ENCODE measurements at places on chromosomes 12 and 14.

GRCh38 chr14:75487155-75487671 is 35.1 kb upstream of the BATF start:
- DNase-seq = no peak

GRCh38 chr12:120677765-120678473 is 9.0 kb upstream of the MLEC start:
- no peak for DNase-seq

- no peak for DNase-seq
These were observed 42.1 kb downstream of the SERPINA3 start for GRCh38 chr14:94654071-94654861.

DNA sequence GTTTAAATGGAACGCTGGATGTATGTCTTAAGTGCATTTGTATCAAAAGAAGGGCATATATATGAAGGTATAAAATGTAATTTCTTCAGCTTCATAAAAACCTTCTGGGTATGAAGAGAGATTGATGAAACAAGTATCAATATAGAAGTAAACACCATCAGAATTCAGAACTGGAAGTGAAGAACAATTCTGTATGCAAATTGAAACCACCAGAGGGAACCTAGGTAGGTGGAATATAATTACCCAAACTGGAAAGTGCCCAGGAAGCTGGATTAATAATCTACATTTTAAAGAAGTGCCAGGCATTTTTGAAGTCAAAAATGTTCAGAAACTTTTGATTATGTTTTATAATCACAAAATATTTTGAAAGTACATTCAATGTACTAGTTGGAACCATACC is 336.2 kb upstream of the GARIN6 start:
- DNase-seq = no peak

DNA sequence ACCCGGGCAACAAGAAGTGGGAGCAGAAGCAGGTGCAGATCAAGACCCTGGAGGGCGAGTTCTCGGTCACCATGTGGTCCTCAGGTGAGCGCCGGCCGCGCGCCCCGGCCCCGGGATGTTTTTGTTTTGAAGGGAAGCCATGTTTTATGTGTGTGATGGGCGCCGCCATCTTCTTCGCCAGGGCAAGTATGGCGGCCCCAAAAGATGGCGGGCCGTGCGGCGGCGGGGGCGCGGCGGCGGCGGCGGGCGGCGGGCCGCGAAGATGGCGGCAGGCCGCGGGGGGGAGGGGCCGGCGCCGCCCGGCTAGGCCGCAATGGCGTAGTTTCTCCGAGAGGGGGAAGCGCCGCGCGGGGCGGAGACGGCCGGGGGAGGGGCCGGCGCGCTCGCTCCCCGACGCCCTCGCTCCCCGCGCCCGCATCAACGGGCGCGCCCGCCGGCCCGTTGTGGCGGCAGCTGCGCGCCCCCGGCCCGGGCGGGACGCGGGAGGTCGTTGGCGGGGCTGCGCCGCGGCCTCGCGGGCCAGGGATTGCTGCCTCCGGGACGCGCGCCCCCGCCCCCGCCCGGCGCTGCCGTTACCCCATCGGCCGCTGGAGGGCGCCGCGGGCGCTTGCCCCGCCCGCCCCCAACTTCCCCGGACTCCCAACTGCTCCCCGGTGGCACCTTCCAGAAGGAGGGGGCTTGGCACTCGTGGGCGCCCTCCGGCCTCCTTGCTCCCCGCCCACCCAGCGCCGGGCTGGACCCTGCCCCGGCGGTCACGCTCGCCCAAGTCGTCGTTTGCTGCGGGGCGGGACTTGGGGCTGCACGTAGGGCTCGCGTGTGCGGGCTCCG is 1.1 kb downstream of the YY1 start:
- peak; percentile 74 for DNase-seq

DNA sequence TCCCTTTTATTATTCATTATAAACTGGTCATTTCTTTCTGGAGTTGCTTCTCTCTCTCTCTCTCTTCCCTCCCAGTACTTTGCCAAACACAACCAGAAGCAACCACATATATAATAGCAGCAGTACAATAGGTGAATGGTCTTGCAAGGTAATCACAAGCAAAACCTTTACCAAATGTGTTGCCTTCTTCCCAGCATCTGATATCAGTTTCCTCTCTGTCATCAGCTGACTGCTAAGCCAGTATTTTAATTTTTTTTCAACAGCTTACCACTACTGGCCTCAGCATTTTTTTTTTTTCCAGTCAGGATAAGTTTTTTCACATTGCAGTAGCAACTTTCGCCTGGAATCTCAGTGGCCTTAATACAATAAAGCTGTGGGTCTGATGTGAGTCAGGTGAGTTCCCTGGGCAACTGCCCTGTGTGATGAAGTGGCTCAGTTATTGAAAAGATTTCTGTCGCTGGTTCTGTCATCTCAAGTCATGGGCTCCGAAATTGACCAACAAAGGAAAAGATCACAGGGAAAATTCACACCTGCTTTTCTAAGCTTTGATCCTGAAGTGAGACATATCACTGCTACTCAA is 282.5 kb upstream of the AMIGO2 start:
- no peak for DNase-seq

DNA sequence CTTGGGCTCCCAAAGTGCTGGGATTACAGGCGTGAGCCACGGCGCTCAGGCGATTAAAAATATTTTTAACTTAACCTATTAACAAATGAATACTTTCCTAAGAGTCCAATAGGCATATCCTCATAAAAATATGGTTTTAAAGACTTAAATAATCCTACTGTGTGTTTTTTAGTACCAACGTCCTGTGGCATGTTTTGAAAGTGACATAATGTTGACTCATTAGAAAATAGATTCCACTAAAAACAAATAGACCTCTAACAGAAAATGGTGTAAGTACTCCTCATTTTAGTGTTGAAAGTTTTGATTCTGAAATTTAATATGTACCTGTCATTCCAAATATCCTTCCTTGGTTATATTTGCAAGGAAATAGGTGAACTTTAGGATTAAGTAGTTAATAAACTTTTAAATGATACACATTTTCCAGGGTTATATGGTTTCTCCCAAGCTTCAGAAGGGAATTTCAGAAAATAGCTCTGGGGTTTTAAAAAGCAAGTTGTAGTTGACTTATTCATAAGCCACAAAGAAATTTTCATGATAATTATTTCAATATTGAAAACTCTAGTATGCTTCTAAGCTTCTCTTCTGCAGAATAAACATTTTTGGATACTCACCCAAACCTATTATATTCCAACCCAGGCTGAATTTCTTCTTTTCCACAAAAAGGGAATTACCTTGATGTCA is 12.1 kb upstream of the LUM start:
- DNase-seq = no peak

- peak; percentile 17 for DNase-seq
These were observed 300.9 kb upstream of the SRRM4 start for GRCh38 chr12:118680356-118680963.

DNA sequence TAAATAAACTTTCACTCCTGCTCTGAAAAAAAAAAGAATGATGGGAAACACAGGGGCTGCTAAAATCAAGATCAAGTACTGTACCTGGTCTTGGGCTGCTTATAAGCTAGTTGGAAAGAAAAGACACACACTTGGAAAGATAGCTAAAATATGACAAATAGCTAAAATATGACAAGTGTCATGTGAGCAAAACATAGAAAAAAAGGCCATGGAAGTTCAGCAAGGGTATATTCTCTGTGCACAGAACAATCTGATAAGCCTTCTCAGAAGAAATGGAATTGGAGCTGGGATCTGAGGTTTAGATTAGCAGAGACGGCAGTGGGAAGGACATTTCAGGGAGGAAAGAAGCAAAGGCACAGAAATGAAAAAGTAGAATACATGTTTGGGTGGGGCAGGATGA is 126.2 kb upstream of the PMCH start:
- DNase-seq = no peak

DNA sequence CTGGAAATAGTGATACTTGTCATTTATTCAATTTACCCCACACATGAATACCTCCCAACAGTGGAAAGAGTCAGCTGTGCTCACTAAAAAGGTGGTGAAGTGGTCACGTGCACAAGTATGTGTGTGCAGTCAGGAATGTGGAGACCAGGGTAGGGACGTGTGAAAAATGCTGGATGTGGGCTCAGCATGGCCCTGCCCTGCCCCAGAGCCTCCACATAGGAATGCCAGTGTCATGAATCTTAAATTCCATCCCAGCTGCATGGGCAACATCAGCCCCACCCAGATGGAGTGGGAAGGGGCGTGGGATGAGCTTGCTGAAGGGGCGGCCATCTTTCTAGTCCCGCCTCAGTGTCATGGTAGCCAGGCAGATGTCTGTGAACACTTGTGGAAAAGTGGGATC is 87.7 kb downstream of the C12orf75 start:
- DNase-seq = no peak

GRCh38 chr12:26195641-26196420 is 458 bp downstream of the SSPN start:
- DNase-seq = peak; percentile 37

GRCh38 chr14:23356662-23357061 is 4.0 kb upstream of the SLC22A17 start:
- DNase-seq = no peak

GRCh38 chr14:68886109-68886434 is 93.0 kb downstream of the ACTN1 start:
- DNase-seq = no peak

- DNase-seq = no peak
These were observed 353.6 kb upstream of the SFSWAP start for GRCh38 chr12:131357185-131357747.

DNA sequence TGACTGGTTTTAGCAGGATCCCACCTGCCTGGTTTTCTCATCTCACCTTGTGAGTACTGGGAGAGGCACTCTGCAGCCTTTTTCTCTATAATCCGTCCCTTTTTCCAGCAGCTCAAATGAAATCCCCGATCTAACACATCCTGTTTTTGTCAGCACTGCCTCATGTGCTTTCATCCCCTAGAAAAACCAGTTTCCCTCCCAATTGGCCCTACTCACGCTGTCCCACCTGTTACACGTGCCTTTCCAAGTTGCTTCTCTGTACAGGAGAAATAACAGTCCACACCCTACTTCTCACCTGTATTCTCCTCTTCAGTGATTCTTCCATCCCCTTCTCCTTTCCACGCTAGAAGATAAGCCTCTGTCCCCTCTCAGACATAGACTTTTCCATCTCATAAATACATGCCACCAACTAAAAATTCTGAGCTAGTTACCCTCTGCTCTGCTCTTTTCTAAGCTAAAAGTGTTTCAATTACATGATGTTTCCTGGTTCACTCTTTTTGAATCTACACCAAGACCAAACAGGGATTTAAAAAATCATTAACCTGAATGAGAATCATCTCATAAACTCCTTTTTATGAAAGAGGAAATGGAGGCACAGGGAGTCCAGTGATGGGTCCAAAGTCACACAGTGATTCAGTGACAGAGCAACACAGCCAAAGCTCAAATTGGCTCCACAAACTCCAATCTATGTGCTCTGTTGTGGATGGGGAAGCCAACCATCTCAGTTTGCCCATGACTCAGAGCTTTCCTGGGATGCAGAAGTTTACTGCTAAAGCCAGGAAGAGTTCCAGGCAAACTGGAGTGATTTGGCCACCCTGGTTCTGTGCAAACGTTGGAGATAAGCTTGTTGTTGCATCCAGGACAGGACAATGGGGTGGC is 240.0 kb upstream of the TMEM132C start:
- no peak for DNase-seq

DNA sequence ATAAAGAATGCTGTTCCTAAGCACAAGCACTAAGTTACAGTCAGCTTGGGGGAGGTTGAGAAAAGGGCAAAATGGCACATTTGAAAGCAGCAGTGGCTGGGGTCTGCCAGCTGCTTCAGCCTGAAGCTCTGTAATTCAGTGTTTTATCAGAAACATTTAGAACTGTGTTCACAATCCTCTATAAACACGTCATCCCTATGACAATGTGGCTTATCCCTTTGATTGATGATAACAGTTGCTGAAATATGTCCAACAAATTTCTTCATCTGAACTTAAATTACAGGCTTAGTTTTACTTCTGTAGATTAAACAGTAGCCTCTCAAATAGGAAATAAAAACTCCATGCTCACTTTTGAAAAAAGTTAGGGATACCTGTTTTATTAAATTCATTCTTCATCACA is 108.8 kb downstream of the VEZT start:
- DNase-seq = no peak

GRCh38 chr14:32560209-32560857 is 231.2 kb downstream of the AKAP6 start:
- peak; percentile 56 for DNase-seq

- no peak for DNase-seq
These were observed 335.6 kb downstream of the SYT1 start for GRCh38 chr12:79200176-79200575.

DNA sequence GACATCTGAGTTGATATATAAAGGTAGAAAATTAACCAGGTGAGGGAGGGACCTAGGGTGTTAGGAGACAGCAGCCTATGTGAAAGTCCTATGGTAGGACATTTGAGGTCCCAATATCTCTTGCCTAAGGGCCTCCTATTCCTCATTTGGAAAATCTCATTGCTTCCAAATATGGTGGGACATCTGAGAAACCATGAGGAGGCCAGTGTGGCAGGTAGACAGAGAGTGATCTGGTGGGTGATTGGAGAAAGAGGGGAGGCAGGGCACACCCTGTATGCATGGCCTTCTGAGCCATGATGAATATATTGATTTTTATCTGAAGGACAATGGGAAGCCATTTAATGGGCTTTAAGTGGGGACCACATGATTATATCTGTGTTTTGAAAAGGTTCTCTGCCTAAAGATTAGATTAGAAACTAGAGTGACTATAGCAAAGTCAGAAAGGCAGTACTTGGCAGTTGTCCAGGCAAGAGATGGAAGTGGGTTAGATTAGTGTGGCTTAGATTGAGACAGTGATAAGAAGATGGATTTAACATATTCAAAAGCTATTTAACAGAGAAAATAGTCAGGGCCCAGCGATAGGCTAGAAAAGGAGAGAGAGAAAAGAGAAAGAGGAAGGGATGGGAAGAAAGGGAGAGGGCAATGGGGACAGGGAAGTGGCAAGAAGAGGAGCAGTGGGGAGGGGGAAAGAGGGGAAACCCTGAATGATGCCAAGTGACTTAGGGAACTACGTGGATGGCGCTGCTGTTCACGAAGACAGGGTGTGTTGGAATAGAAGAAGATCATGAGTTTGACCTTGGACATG is 237.2 kb upstream of the SRRM4 start:
- no peak for DNase-seq

DNA sequence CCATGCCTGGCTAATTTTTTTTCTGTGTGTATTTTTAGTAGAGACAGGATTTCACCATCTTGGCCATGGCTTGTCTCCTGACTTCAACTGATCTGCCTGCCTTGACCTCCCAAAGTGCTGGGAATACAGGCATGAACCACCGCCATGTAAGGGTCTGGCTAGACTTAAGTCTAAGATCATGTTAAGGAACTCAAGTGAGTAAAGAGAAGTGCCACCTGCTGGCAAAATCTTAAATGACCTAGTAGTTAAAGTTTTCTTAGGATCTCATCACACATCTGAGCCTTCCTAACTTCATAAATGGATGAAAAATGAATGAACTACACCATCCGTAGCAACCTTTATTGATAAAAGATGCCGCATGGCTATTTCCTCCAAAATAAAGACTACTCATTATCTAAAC is 1.7 kb upstream of the C12orf56 start:
- no peak for DNase-seq

DNA sequence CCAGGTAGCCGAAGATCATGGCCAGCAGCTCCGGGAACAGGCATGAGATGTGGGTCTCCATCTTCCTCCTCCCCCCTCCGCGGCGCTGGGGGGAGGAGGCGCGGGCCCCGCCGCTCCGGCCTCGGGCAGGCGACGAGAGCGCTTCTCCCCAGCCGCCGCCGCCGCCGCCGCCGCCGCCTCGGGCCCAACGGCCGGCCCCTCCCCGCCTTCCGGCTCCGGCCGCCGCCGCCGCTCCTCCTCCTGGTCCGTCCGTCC is 448 bp downstream of the FBXL14 start:
- no peak for DNase-seq

- DNase-seq = no peak
These were observed 10.8 kb downstream of the ALDH2 start for GRCh38 chr12:111777345-111778045.

GRCh38 chr12:32706335-32707024 is 27.4 kb downstream of the DNM1L start:
- no peak for DNase-seq
